Iris pigment epithelial cell (primary cell): ENCODE measurements at places on chromosomes 13 and 19.
A peak's percentile ranks its signal among the peaks of the same experiment; 100 is the strongest.

DNA sequence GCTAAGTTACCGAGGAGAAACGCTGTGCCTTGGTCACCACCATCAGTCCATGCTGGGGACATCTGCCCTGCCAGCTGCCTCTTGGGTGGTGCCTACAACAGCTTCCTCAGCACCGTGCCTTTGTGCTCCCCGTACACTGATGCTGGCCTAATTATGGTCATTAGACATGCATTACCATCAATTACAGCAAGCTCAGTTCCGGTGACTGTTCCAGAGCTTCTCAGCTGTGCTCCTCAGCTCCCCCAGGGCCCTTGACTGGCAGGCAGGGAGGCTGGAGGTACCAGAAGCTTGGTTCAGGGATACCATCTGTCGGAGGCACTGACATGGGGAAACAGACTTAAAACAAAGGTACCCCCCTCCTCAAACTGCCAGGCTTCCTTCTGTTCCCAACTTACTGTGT lies 40.2 kb downstream of the CILP2 start:
- no peak for DNase-seq

- no peak for DNase-seq
Observed at GRCh38 chr19:2728783-2729387, 7.7 kb upstream of the DIRAS1 start.

DNA sequence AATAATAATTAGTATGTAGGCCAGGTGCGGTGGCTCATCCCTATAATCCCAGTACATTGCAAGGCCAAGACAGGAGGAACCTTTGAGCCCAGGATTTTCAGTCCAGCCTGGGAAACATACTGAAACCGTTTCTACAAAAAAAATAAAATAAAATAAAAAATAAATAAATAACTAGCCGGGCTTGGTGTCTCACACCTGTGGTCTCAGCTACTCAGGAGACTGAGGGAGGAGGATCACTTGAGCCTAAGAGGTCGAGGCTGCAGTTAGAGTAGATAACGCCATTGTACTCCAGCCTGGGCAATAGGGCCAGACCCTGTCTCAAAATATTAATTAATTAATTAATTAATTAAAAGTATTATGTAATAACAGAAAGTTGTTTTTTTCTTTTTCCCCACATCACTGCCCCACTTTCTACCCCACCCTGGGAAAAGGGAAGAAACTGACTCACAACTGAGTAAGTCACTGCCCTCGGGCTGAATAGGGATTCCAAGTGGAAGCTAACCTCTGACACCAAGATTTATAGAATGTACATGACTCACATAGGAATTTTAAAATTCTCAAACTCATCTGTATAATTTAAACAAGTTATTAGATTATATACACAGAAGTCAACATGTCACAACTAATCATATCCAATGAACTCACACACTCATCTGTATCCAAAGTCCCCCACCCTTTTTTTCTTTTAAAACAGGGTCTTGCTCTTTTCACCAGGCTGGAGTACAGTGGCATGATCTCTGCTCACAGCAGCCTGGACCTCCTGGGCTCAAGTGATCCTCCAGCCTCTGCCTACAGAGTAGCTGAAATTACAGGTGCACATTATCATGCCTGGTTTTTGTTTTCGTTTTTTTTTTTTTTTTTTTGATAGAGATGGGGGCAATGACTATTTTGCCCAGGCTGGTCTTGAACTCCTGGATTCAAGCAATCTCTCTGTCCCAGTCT lies 12.5 kb downstream of the ZNF611 start:
- peak; percentile 92 for DNase-seq

GRCh38 chr13:73935991-73936390 lies 198.2 kb downstream of the KLF12 start:
- peak; percentile 38 for DNase-seq

DNA sequence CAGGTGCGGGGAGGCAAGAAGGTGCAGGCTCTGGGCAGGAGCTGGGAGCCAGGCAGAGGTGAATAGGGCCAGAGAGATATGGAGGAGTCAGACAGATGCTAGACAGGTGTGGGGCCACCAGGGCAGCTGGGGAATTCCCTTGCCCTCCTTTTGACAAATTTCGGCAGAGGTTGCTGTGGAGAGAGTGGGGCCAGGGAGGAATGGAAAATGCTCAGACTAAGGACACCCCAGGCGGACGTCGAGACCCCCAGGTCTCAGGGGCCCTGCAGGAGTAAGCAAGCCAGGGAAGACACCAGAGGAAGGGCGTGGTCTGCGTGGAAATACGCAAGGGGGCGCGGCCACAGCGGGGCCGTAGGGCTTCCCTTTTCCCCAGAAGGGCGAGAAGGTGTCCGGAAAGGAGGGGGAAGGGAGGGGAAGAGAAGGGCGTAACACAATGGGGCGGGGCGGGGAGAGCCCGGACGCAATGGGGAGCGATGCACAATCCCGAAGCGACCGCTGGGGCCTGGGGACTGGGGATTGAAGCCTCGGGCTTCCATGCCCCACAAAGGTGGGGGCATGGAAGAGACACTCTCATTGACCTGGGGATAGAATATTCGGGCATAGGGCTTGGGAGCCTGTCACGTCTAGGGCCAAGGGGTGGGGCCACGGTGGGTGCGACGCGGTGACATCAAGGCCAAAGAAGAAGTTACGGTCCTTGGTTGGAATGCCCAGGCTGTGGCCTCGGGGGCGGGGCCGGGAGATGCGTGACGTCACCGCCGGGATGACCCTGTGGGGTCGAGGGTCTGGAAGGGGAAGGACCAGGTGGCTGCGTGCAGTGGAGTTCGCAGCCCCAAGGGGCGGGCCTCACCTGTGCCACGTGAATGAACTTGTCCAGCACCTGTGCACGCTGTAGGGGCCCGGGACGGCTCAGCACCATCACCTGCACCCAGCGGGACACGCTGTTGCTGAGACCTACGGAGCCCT lies 8.2 kb downstream of the RASGRP4 start:
- DNase-seq = no peak

DNA sequence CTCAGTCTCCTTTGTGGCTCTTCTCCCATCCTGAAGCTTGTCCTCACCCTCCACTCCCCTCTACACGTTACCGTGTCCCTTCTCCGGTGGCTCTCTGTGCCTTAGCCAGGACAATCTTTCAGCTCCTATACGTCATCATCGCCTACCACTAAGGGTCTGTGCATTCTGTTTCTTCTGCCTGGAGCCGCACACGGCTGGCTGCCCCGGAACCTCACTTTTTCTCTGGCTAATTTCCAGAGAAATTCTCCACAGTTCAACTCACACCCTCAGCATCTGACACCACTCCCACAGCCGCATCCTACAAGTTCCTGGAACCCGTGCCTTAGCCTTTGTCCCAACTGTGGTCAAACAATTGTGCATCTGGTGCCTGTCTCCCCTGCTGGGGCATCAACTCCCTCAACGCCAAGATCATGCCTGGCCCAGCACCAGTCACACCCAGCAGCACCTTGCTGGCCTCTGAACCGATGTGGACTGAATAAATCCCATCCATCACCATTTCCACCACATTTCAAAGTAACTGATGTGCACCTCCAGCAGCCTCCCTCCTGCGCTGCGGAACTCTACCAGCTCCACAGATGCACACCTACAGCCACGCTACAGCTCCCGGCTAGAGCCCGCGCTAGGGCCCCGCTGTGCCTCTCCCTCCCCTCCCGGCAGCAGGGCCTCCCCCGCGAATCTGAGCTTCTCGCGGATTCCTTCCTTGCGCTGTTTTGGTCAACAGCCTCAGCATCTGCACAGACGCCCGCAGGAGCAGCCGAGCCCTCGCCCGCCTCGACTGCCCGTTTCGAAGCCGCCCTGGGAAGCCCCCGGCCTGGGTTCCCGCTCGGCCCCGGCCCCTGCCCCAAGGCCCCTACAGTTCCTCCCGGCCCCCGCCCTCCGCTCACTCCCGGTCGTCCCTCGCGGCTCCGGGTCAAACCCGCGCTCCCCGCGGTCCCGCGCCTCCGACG lies 689 bp downstream of the DCUN1D2 start:
- DNase-seq = peak; percentile 68

- DNase-seq = no peak
Observed at GRCh38 chr19:19526581-19527370, 1.9 kb upstream of the YJEFN3 start.
